Common myeloid progenitor, CD34-positive (primary cell): ENCODE measurements at places on chromosomes 2 and 18.

- no peak for DNase-seq
Measured at GRCh38 chr2:174846941-174847938, 83.0 kb upstream of the CHRNA1 start.

- no peak for DNase-seq
Measured at GRCh38 chr18:56001576-56001975, 413.6 kb upstream of the TCF4 start.

DNA sequence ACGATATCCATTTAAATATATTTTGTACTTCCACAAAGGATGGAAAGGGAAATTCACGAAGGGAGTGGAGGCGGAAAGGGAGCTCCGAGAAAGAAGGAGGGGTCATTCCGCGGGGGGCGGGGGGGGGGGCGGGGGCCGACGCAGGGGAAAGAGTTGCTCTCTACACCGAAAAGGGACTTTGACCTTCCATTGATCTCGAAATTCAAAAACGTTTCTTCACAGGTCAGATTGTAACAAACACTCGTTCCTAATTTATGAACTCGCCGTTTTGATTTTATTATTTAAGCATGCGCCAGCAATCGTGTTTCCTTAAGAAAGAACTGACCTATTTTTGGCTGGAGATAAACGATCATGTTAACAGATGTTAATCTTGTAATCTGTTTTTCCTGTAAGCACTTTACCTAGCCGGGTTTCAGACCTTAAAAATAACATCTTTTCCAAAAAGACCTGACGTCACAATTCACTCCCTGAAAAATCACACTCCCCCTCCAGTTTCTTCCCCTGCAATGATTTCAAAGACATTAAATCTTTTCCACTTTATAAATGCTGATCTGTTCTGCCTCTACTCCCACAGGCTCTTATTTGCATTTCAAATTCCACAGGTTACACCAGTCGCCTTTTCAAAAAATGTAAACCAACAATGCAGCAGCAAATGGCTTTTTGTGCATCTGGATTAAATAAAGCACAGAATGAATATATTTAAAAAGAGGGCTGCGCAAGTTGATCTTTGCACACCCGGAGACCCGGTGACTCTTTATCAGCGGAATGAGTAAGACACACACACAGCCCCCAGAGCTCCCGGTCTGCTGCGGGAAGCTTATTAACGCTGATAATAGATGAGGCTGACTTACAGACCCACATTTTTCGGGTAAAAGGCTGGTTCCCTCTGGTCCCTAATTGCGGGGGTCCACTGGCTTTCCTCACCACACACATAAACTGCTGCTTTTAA is 1.6 kb downstream of the ZNF516 start:
- peak; percentile 72 for DNase-seq

- no peak for DNase-seq
Measured at GRCh38 chr2:226660526-226660925, 139.1 kb downstream of the IRS1 start.

DNA sequence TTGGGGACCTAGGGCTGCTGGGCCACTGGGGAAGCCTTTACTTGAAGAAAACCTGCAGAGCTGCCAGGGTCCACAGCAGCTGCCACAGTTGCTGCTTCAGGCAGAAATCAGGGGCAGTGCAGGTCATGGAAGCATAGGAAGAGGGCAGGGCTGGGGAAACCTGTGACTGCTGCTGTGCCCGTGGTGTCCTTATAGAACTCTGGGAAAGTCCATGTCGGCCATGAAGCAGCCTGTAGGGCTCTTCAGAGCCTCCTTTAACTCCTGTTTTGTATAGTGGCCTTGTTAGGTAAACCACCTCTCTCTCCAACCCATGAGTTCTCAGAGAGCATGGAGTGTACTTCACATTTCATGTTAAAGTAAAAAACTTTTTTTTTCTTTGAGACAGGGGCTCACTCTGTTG is 62.1 kb downstream of the SMAD4 start:
- no peak for DNase-seq

GRCh38 chr2:165911231-165911630 is 42.3 kb downstream of the TTC21B start:
- no peak for DNase-seq

DNA sequence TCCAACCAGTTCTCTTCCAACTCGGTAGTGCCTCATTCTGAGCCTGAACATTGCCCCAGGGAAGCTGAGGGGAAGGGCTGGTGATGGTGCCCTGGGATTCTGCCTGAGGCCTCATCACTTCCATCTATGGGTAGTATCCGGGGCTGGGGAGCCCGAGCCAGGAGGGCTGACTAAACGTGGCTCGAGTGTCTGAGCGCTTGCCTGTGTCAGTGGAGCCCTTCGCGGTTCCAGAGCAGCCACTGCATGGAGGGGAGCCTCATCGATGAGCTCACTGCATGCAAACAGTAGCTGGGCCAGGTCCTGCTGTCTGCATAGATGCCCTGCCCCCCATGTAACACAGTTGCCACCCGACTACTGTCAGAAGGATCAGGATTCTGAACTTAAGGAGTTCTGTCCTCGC is 129.3 kb downstream of the GLI2 start:
- DNase-seq = no peak

- DNase-seq = no peak
Measured at GRCh38 chr2:104794441-104794840, 59.5 kb upstream of the POU3F3 start.

- no peak for DNase-seq
Measured at GRCh38 chr18:57754577-57755338, 48.4 kb downstream of the ATP8B1 start.

GRCh38 chr2:159118115-159118858 is 149.8 kb downstream of the TANC1 start:
- peak; percentile 80 for DNase-seq

DNA sequence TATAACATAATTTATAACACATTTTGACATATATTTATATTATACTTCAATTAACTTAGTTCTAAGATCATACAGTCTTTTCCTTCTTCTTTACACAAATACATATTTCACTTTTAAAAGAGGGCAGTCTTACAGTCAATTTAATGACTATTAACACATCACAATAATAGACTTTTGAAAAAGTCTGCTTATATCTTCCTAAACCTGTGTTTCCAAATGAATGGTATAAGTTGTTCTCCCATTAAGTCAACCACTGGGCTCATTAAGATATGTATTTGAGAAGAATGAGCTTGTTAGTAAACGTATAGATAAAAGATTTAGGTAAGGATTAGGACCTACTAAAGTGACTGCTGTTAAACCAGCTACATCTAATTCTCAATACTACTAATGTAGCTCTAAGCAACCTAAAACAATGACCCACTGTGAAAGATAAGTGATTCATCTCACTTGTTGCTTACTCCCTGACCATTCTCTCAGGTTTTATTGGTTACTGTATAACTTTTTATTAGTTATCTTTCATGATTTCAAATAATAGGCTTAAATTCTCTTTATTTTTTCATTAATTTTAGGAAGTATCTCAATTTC is 27.0 kb downstream of the SLC40A1 start:
- DNase-seq = no peak

DNA sequence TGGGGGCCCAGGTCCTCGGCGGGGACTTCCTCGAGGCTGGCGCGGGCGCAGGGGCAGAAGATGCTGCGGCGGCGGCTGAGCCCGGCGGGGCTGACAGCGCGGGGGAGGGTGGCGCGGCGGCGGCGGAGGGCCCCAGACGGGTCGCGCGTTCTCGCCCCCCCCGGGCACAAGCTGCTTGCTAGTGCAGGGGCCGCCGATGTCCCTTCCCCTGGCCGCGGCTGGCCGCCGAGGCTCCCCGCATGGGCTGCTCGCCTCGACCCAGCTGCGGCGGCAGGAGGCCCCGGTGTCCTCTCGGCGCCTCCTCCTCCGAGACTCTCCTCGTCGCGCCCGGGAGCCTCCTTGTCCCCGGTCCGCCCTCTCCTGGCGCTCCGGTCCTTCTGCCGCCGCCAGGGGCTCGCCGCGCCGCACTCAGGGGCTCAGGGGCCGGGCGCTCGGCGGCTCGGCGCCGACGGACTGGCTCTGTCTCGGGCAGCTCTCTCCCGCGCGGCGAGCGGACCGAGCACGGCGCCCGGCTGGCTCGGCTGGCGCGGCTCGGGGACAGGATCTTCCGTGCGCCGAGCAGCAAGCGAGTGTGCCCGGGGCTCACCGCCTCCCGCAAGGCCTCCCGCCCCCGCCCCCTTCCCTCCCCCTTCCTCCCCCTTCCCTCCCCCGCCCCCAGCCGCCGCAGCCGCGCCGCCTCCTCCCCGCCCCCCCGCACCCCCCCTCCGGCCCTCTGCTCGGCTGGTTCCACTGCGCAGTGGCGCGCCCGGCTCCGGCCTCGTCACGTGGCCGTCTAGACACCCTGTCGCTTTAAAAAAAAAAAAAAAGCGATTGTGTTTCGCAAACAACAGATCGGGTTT is 902 bp upstream of the SMAD7 start:
- peak; percentile 76 for DNase-seq

GRCh38 chr18:79803611-79804051 is 5.9 kb downstream of the KCNG2 start:
- no peak for DNase-seq

- no peak for DNase-seq
Measured at GRCh38 chr2:12806549-12807242, 90.0 kb downstream of the TRIB2 start.

DNA sequence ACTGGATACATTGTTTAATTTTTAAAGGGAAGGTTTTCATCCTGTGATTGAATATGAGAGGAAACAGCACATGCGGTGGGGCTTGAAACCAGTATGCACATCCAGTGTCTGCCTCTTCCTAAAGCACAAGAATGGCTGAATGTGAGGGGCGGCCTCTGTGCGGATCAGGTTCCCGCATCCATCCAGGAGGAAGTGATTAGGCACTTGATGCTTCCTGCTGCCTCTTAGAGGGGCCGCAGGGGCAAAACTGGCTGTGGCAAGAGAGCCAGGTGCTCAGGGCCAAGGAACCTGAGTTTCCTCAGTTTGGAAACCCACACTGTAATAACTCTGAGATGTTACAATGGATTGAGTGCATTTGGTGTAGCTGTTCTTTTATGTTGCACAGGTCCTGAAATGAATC is 48.8 kb downstream of the THNSL2 start:
- peak; percentile 79 for DNase-seq

GRCh38 chr2:26243470-26244308 is 743 bp downstream of the HADHA start:
- DNase-seq = peak; percentile 56

DNA sequence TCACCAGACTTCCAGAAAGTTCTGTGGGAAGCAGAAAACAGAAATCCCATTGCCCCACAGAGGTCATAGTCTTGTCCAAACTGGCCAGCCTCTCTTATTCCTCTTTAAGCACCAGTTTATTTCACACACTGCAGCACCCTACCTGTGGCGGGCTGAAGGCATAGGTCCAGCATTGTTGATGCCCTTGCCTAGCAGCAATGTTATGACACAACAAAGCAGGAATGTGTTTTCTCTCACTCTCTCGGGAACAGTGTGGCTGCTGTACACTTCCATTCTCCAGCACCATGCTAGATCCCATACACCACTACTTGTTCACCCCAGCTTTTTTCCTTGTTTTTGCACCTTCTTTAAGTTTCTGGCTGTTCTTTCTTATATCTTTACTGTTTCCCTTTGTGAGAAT is 181.6 kb downstream of the DNAH6 start:
- no peak for DNase-seq

DNA sequence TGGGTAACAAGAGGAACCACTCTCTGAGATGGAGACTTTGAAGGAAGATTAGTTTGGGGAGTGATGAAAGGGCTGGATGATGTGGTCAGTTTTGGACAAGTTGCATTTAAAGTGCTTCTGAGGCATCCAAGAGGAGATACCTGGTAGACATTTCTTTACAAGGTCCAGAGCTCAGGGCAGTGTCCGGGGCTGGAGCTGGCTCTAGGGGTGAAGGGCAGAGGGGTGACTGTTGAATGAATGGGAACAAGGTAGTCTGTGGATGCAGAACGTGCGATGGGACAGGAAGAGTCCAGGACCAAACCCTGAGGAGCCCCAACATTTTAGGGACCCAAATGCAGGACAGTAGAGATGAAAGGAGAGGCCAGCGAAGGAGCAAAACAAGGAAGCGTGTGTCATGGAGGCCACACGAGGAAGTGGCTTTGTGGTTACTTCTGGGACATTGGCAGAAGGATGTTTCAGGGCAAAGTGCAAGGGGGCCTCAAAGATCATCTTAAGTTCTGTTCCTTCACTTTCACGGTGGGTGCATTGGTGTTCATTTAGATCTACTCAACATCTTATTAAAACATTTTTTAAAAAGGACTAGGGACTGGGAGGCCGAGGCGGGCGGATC is 13.6 kb upstream of the GPR35 start:
- peak; percentile 86 for DNase-seq

DNA sequence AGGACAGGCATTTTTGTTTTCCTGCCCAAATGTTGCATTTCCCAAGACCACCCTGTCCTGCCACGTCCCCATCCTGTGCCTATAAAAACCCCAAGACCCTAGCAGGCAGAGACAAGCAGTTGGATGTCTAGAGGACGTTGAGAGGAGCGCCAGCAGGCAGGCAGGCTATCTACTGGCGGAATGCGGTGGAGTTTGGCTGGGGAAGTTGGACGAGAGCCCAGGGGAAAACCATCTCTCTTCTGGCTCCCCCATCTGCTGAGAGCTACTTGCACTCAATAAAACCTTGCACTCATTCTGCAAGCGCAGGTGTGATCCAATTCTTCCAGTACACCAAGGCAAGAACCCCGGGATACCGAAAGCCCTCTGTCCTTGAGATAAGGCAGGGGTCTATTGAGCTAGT is 72.5 kb downstream of the ARL6IP6 start:
- DNase-seq = no peak

- no peak for DNase-seq
Measured at GRCh38 chr18:62525608-62526007, 2.8 kb downstream of the ZCCHC2 start.

DNA sequence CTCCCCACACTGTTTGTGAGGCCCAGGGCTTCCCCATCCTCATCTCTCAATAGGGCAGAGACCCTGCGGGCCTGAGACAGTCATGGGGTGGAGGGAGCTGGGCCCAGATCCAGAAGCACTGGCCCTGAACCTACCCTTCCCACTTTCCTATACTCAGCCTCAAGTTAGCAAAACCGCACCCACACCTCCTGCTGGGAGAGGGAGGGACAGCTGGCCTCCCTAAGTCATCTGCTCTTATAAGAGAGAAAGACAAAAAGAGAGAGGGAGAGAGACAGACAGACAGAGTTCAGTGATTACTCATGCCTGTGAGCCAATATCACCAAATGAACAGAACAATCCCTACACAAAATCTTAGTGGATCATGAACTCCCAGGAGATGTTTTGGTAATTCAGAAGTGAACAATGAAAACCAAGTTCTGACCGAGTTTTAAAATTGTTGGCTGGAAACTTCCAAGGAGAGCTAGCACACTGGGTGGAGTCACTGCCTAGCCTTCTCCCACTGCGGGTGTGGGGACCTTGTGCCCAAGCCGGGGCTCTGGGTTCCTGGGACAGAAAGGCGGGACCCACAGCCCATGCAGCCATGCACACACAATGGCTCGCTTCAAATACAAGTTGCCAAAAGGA is 130.5 kb downstream of the PXDN start:
- no peak for DNase-seq

- DNase-seq = no peak
Measured at GRCh38 chr2:69253112-69253511, 133.9 kb downstream of the GFPT1 start.

- DNase-seq = peak; percentile 61
Measured at GRCh38 chr18:7452331-7452730, 114.8 kb upstream of the PTPRM start.
